Transverse colon (tissue), 4 donors: ENCODE measurements at places on chromosomes 16 and 17. TPM values are rescaled to one million over a fixed set of nuclear protein-coding genes. Genes with fewer than 3 reads are reported as not detected.

SULT1A4 gene
- total RNA-seq: 40.2 TPM

DNA sequence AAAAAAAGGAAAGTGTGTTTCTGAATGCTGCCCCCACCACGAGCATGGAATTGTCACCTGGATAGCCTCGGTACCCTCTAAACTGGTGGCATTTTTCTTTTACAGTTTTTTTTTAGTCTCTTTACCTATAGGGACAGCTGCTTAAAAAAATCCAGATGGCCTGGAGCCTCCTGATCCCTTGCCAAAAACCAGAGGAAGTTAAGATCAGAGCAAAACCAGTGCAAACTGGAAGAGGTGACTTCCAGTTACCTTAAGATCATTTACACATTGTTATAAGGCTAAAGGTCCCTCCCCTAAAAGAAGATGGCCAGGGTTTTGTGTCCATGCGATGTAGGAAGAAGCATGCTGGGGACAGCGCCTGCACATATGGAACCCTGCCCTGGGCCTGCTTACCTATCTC, 3.5 kb downstream of the MEFV start:
- DNase-seq: no peak

DNA sequence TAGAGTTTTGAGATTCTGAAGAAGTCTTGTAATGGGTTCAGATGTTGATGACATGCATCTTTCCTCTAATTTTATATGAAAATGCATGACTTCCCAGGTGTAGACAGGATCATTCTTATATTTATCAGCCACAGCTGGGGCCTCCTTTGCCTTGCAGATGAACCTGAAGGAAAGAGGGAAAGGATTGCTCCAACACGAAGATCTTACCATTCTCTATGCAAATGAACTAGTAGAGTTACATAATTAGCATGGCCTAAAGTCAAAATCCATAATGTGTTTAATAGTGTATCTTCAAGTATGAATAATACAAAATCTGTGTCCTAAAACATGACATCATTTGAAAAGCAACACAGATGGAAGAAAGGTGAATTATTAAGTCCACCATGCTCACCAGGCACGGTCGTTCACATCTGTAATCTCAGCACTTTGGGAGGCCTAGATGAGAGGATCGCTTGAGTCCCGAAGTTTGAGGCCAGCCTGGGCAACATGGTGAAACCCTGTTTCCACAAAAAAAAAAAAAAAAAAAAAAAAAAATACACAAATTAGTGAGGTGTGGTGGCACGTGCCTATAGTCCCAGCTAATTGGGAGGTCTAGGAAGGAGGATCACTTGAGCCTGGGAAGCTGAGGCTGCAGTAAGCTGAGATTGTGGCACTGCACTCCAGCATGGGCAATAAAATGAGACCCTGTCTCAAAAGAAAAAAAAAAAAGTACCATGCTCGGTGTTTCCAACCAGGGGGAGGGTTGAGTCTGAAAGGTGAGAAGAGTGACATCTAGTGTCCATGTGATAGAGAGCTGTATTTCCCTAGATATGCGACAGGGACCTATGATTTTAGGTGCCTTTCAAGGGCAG, 6.3 kb downstream of the VWA3A start:
- DNase-seq: no peak

DNA sequence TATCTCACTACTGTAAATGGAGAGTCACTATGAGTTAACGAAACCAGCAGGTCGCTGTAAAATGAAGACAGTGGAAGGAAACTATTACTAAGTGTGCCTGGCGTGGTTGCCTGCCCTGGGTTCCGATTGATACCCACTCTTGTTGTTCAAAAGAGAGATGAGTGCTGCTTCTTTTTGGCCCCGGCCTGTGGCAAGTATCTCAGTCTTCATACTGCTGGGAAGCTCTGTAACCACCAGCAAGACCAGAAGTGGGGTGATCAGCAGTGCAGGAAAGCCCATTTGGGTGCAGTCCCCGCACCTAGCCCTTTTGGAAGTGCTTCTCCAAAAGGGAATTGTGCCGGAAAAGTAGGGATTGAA, 104.5 kb downstream of the SNX29 start:
- no peak for DNase-seq

DNA sequence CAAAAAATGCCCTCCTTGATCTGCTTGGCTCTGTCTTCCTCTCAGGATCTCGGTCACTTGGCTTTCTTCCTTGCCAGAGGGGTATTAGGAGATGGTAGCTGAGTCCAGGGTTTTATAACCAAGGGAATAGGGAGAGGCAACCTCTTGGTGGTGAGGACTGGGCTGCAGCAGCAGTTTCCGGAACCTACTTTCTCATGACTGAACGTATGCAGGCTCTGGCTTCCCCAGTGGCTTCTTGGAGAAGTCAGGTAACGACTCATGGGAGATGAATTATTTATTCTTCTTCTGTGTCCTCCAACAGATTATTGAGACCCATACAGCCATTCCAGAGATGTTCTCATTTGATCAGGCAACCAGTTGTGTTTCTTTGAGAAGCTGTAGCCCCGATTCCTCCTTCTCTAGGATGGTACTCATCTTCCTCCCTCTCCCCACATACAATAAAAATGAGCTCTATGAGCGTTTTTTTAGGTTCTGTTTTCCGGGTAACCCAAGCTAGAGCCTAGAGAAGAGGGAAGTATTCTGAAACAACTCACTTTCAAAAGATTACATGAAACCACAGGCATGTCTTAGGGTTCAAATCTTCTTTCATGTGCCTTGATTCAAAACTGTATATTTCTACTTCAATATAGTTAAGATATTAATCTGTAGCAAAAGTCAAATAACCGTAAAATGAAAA, 22.3 kb upstream of the DHX40 start:
- no peak for DNase-seq

GRCh38 chr16:7315813-7316212, 16.8 kb upstream of the RBFOX1 start:
- no peak for DNase-seq

GRCh38 chr16:73304008-73304774, 256.3 kb upstream of the ZFHX3 start:
- no peak for DNase-seq
